CD4-positive, alpha-beta T cell treated with Interleukin-6 at 100 ng/mL for 8 hours (primary cell): ENCODE measurements at places on chromosomes 12 and 14.

GRCh38 chr12:15154103-15154502 is 67.1 kb downstream of the RERG start:
- no peak for DNase-seq

- no peak for DNase-seq
Measured at GRCh38 chr14:97010491-97011160, 213.4 kb downstream of the VRK1 start.

DNA sequence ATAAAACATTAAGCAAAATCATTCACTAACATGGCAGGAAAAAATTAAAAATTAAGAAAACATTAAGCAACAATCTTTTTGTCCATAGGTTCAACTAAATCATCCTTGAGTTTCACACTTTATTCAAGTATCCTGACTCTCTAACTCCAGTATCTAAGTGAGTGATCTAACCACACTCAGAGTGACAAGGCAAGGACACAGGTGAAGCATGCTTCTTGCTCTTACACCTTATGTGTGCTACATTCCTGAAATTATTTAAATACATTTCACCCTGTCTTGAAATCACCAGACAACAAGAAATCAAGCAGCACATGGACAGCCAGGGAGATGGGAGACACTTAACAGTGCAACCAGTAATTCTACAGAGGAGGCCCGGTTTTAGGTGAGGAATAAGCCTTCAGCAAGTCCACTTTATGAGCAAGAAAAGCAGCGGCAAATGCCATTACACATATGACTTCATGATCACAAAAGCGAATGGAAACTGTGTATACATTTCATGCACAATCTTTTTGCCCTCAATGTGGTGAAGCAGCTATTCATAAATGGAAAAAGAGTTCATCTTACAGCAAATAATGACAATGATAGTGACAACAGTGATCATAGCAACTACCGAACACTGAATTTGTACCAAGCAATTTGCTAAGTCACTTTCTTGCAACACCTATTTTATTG is 37.4 kb downstream of the PHLDA1 start:
- DNase-seq = no peak

DNA sequence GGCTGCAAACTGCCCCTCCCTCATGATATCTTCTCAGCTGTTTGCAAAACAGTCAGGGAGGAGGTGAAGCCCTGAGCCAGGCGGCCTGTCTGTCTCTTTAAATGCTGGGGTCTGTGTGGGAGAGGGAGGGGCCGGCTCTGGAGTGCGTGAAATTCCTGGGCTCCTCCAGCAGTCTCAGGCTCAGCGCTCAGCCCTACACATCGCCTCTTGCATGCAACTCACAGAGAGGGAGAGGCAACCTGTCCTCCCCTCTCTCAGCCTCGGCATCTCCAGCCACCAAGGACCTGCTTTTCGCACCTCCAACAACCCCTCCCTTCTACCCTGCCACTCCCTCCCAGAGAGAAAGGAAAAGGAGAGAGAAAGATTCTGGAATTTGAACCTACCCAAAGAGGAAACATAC is at the start of gene NRXN3:
Gene NRXN3, plus strand, starts transcription at position 171 of the 400 bp plus-strand sequence. CDS start 72,721 bp downstream, outside the sequence.
- DNase-seq = no peak

DNA sequence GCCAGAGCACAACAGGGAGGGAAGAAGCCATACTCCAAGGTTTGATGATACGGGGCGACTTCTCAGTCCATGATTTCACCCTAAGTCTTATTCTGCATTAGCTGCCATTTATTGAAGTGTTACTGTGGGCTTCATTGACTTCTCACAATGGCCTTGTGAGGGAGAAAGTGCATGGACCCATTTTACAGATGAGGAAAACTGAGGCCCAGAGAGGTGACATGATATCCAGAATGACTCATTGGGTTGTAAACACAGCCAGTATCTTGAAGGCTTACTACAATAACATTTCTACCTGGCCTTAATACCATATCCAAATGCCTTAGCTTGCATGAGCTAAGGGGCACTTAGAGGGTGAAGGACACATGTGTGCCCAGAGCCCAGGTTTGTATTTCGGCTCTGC is 100.6 kb downstream of the CMKLR1 start:
- no peak for DNase-seq

- DNase-seq = no peak
Measured at GRCh38 chr14:34699873-34700621, 14.3 kb downstream of the CFL2 start.

DNA sequence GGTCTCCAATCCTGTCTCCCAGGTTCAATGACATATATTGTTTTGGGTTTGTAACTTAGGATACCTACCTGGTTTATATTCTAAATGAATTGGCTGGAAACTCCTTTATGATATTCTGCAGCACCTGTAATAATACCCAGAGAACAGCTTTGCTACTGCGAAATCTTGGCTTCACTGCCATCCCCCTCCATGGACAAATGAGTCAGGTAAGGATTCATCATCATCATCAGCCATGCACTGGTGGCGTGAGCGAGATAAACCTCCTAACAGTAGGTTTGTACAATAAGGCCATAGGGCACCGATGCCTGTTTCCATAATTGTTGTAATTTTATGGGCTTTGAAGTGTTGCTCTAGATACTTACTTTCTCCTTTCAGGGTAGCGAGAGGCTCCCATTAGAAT is 10.7 kb downstream of the DDX47 start:
- no peak for DNase-seq

- no peak for DNase-seq
Measured at GRCh38 chr14:95330591-95331370, 11.1 kb upstream of the CLMN start.

- DNase-seq = no peak
Measured at GRCh38 chr12:42468921-42469320, 120.6 kb downstream of the PRICKLE1 start.

DNA sequence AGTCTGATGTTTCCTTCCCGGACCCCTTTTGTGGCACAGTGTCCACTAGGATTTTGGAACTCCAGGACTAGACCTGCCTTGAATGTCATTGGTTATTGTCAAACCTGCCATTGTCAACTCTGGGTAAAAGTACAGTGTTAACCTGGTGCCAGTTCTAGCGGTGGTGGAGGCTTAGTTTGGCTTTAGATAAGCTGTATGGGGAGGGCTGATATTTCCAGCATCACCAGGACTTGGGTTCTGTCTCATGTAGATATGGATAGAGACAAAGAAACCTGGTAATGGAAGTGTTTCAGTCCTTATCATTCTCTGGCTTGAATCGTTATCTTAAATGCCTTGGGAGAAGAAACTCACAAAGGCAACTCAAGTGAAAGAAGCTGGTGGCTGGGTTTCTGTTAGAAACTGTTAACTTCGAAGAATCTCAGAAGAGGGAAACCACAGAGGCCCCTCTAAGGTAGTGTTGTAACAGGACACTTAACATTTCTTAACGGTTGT is 10.6 kb downstream of the CHST11 start:
- no peak for DNase-seq

DNA sequence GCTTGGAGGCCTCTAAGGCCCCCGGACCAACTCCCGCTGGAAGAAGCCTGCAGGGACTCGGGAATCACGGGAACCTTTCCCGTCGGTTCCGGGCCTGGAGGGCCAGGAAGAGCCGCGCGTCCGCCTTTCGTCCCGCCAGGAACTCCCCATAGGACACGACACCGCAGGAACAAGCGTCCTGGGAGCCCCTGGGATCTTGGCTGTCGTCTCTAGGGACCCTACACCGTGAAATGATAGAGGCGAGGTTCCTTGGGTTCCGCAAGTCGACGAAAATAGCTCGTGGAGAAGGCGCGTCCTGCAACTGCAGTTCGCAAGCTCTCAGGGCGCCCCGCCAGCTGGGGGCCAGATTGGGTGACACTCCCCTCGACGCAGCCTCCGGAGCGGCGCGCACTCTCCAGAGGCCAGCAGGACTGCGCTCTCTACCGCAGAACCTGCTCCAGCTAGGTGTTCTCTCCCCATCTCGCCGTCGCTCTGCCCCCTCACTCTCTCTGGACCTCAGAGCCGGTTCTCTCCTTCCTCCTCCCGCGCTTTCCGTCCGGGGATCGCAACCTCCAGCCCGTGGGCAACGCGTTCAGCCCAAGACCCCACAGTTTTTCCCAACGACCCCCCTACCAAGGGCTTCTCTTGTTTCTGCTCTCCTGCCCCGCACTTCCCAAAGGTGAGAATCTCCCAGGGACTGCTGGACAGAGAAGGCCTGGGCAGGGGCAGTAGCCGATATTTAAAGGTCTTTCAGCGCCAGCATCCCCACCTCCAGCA is 776 bp downstream of the BMP4 start:
- no peak for DNase-seq

DNA sequence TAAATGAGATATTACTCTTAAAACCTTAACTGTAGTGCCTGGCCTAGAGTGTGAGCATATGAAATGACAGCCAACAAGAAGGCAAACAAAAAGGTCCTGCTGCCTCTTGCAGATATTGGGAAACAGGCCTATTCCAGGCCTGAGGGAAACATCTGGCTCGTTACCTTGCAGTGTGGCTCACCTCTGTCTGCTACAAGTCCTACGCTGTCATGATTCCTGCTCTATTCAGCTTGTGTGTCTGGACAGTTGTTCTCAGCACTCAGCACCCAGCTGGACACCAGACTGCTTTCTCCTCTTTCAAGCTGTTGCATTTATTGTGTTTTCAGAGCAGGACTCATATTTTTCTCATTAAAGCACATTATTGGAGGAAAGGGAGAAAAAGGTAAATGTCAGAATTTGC is 113.5 kb downstream of the TMTC2 start:
- no peak for DNase-seq

DNA sequence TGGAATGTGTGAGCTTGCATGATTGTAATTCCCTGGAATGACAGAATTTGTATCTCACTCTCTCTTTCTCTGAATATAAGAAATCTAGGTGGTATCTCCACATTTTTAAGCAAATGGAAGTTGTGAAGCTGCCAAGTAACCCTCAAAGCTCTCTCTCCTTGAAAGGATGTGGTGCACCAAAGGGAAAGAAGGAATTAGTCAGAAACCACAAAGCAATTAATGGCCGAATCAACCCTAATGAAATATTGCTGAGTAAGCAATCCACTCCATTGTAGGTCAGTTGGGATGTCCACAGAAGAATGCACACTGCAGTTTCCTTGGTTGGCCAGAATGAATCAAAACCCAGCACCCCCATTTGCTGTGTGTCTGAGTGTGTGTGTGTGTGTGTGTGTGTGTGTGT is 153.5 kb downstream of the KCNA5 start:
- DNase-seq = no peak

- no peak for DNase-seq
Measured at GRCh38 chr12:52533686-52534470, 13.7 kb upstream of the KRT5 start.

DNA sequence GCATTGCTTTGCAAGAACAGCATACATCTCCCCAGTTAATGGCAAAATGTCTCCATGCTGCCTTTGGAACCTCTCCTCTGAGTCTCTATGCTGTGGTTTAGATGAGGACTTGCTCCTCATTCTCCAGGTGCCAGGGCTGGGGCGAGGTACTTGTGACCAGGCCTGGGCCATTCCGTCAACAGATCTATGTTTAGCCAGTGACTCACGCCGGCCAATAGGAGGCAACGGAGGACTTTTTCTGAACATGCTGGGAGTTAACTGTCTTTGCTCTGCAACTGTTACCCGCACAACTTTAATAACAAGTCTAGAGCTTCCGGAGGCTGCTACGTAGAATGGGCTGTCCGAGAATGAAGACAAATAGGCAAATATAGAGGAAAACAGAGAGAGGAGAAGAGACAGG is 214.2 kb downstream of the GLT1D1 start:
- DNase-seq = no peak

DNA sequence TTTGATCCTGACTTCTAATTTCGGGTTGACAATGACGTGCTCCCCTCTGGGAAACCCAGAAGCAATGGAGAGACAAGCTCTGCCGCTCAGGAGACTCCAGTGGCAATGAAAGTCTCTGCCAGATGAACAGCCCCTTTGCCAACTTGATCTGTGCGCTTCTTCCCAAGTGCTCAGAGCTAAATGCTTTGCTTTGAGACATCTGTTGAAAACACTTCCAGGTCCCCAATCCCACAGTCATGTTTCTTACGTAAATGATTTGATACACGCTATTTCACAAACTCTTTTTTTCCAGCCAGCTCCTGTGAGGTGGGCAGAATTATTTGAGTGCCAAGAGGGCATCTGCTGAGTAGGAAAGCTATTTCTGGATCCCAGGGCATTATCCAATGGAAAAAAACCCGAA is 147.6 kb downstream of the RIMBP2 start:
- DNase-seq = no peak

GRCh38 chr14:101135796-101136742 is 232.5 kb upstream of the RTL1 start:
- no peak for DNase-seq

- no peak for DNase-seq
Measured at GRCh38 chr12:111585690-111586089, 13.4 kb downstream of the ATXN2 start.

- DNase-seq = no peak
Measured at GRCh38 chr12:105481392-105482300, 151.2 kb downstream of the C12orf75 start.

DNA sequence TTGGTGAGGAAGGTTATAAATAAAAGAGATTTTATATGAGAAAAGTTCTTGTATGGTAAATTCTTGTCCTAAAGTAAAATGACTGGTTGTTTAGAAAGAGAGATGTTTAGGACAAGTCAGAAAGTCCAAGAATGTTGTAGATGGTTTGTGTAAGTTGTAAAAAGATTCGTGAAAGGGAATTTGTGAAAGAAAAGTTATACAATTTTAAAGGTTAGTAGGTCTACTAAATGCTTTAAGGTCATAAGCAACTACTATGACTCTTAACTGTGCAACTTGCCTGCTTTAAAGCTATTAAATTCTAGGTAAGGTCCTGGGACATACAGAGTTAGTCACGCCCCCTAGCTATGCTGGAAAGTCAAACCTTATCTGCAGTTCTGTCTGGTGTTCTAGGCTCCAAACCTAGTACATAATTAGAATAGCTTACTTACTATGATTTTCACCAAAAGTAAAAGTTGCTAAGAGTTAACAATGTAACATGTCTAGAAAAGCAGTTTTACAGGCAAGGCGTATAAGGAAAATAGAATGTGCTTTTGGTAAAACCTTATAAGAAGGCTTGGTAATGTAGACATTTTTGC is 11.2 kb upstream of the DHRS2 start:
- no peak for DNase-seq

GRCh38 chr12:55830601-55831446 is 1.4 kb upstream of the DNAJC14 start:
- peak; percentile 41 for DNase-seq

- DNase-seq = no peak
Measured at GRCh38 chr14:78103271-78103670, 66.9 kb upstream of the NRXN3 start.

GRCh38 chr12:121279507-121279915 is 17.0 kb downstream of the CAMKK2 start:
- DNase-seq = no peak

- DNase-seq = no peak
Measured at GRCh38 chr12:56954057-56954957, 3.1 kb downstream of the RDH16 start.

- no peak for DNase-seq
Measured at GRCh38 chr12:257521-258321, 4.9 kb downstream of the SLC6A13 start.

GRCh38 chr14:93036652-93037345 is 78.9 kb downstream of the ITPK1 start:
- no peak for DNase-seq
